Activated CD4-positive, alpha-beta T cell treated with anti-CD3 and anti-CD28 coated beads, Interleukin-2, Interleukin-6, amounts not matched to agents 100 ng/mL and 50 ng/mL, durations not matched to agents 16 hours and 8 hours (primary cell): ENCODE measurements at places on chromosomes 4 and X.

GRCh38 chr4:75653845-75654503 is 19.2 kb downstream of the G3BP2 start:
- DNase-seq = no peak

GRCh38 chrX:124860736-124861135 is 458.9 kb upstream of the TEX13C start:
- DNase-seq = no peak

DNA sequence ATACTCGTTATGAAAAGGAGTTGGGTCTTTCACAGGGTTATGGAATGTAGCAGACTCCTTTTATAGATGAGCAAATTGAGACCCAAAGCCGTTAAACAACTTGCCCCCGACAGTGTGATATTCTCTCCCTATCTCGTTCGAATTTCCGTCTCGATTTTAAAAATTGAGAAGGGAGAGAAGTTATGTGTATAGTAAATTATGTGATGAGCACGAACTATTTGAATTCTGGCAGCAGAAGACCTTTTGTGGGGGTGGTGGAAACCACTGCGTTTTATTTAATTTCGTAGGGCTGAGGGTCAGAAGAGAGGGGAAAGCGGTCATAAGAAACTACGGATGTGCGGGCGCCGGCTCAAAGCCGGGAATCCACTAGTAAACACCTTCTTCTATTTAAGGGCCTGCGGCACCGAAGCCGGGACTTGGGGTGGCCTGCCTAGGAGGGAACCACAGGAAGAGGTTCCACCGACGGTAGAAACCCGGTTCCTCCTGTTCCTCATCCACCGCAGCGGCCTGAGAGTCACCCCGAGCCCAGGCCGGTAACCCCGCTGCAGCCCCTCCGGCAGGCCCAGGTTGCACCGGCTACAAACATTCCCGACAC is 1.5 kb upstream of the DDX3X start:
- DNase-seq = peak; percentile 55

DNA sequence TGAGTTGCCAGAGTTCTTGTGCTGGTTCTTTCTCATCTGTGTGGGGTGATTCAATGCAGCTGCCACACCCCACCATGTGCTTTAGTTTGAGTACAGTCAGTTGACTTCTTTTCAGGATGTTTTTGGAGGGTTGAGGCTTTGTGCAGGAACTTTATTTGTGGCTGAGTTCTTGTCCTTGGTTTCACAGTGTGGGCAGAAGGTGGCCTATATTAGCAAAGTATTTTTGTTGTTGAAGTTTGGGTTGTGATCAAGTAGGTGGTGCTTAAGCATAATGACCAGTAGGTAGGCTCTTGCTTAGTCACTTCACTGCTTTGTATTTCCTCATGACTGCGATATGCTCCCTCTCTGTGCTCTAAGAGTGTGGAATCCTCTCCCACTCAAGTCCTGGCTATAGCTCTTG is 80.3 kb downstream of the ARHGAP24 start:
- DNase-seq = no peak

- DNase-seq = peak; percentile 1
Observed at GRCh38 chrX:107979534-107979933, 2.6 kb downstream of the TEX13B start.

DNA sequence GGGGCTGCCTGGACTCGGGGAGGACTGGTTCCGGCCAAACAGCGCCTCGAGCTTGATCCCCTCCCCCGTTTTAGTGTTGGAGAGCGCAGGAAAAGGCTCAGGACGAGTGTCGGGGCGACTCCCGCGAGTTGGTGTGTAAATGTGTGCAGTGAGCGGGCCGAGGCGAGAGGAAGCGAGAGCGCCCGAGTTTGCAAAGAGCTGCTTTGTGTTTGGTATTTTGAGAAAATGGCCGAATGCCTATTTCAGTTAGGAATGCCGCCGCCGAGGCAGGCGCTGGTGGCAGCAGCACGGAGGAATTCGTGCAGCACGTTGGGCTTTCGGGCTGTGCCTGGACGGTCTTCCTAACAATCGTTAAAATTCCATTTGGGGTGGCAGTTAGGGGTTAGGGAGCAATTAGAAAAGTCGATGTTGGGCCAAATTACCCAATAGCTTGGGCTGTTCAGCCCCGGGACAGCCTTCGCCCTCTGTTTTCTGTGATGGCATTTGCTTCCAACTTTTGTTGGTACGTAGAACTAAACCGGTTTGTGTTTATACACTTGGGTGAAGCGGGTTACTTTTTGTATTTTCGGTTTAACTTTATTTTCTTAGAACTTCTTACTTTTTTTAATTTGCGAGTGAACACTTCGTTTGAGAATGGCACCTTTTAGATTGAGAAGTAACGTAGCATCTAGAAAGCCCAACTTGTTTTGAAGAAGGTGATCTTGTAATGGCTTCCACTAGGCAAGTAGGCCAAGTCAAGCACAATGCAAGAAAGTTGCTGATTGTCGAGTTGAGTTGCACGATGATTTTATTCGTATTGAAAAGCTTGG is 1.6 kb downstream of the REST start:
- DNase-seq = peak; percentile 68

- DNase-seq = no peak
Observed at GRCh38 chr4:103207673-103208072, 9.5 kb upstream of the CENPE start.
